Activated CD4-positive, alpha-beta T cell treated with anti-CD3 and anti-CD28 coated beads, Interleukin-2, amount 50 U/mL, for 16 hours (primary cell): ENCODE measurements at places on chromosomes 4 and X.
A peak's percentile ranks its signal among the peaks of the same experiment; 100 is the strongest.

DNA sequence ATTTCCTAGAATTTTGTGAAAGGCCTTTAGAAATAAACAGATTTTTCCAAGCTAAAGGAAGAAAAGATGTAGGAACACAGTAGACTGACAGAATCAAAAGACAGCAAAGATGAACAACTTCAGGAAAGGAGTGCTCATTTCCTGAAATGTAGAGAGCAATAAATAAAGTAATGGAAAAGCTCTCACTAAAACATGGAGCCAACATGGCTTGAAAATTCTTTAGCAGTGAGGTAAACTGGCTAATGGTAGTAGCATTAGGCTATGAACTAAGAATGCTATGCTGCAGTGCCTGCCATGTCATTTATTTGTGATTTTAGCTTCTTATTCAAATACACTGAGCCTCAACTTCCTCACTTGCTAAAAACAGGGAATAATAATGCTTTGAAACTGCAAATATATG lies 108.7 kb downstream of the IQCM start:
- DNase-seq, result no peak

- no peak for DNase-seq
These were observed 88.6 kb upstream of the DHRSX start for GRCh38 chrX:2589186-2590020.

GRCh38 chr4:140808256-140808655 lies 52.1 kb upstream of the TBC1D9 start:
- no peak for DNase-seq

- no peak for DNase-seq
These were observed 4.5 kb upstream of the PLCXD1 start for GRCh38 chrX:276581-277201.

- DNase-seq, result peak; percentile 14
These were observed 221.7 kb downstream of the APBB2 start for GRCh38 chr4:40992472-40993295.
